ENCODE measurements at places on chromosomes 12 and 14.

DNA sequence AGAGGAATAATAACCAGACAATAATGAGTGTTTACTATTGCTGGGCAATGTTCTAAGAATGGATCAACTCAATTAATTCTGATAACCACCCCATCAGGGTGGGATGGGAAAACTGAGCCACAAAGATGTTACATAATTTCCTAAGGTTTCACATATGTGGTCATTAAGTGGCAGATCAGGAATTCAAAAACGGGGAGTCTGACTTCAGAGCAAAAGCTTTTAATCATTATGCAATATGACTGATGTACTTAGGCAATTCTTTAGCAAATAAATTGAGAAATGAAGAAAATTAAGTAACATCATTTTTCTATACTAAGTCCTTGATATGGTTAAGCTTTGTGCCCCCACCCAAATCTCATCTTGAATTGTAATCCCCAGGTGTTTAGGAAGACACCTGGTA lies 53.4 kb downstream of the PLCZ1 start:
- no peak for DNase-seq

- DNase-seq = no peak
These were observed 404.9 kb upstream of the TMPO start for GRCh38 chr12:98110536-98110935.

GRCh38 chr12:76307083-76307482 lies 41.1 kb downstream of the BBS10 start:
- DNase-seq = no peak

GRCh38 chr12:32598688-32599087 lies 80.4 kb upstream of the DNM1L start:
- DNase-seq = no peak

DNA sequence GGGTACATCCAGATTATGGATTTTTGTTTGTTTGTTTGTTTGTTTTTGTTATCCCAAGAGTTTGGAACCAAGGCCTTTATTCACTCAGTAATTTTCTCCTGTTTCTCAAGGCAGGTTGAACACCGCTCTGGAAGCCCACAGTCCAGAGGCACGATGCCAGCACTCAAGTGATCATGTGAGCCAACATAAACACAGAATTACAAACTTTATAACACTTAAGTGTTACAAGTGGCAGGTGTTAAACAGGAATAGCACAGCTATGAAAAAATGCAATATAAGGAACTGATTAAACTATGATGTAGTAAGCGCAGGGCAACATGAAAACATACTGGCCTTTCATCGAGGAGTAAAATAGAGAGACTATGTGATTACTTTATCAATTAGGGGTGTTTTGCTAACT lies 1885.8 kb upstream of the SEL1L start:
- no peak for DNase-seq

GRCh38 chr12:75823475-75823874 lies 208.1 kb downstream of the PHLDA1 start:
- no peak for DNase-seq

- no peak for DNase-seq
These were observed 830 bp upstream of the MIS18BP1 start for GRCh38 chr14:45253754-45254310.

DNA sequence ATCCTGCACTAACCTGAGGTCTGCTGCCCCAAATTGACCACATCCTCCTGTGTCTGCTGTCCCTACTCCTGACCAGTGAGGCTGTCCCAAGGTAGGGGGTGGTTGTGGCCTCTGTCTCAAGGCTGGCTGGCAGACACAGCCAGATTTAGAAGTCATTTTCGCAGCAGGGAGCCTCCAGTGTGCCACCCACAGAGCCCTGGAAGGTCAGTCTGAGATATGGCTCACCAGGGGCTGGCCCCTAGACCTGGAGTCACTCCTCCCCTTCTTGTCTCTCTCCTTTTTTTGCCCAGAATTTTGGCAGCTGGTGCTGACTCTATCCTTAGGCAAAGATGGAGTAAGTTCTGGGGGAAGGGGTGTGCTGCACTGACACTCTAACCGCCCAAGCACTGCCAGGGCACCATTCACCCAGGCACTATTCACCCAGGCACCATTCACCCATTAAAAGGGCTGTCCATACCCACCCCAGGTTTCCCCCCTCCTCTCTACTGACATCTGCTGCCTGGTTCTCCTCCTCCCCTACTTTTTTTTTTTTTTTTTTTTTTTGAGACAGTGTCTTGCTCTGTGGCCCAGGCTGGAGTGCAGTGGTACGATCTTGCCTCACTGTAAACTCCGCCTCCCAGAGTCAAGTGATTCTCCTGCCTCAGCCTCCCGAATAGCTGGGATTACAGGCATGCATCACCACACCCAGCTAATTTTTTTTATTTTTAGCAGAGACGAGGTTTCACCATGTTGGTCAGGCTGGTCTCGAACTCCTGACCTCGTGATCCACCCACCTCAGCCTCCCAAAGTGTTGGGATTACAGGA lies 7.7 kb downstream of the DDN start:
- DNase-seq = no peak

- peak; percentile 36 for DNase-seq
These were observed 7.7 kb downstream of the GATC start for GRCh38 chr12:120453977-120454376.

GRCh38 chr12:94025068-94025467 lies 123.3 kb upstream of the PLXNC1 start:
- no peak for DNase-seq

DNA sequence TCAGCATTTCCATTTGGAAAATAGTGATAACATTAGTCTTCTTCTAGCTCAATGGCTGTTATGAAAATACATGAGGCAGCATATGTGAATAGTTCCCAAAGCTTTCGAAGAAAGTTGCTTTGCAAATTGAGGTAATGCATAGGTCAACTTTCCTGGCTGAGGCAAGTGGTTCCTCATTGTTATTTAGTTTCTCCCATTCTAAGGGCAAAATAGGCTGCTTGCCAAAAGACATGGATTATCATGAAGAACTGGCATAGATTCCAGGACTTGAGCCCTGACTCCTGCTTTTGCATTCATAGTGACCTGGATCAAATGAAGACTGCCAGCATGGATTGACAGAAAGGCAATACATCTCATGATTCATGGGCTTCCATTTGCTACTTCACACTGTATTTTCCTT lies 35.7 kb downstream of the LRFN5 start:
- DNase-seq = no peak

GRCh38 chr14:81285245-81285644 lies 64.5 kb upstream of the GTF2A1 start:
- DNase-seq = no peak

DNA sequence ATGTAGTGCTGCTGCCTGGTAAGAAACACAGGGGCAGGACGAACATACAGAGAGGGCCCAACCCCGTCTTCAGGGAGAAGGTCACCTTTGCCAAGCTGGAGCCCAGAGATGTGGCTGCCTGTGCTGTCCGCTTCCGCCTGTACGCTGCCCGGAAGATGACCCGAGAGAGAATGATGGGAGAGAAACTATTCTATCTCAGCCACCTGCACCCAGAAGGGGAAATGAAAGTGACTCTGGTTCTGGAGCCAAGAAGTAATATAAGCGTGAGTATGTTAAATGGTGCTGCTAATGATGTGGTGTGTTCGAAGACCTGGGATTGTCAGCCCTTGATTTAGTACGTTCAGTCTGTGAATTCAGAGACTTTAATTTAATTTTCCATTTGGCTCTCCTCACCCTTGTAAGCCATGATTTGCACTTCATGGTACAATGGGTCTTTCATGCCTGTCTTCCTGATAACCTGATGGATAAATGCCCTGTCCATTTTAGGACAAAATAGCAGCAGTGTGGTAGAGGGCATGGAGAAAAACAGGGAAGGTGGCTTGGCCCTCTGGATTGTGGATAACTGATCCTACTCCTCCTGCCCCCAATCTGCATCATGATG lies 318.9 kb downstream of the SNAPC1 start:
- DNase-seq = no peak

All from CD4-positive, alpha-beta memory T cell (primary cell).